ENCODE measurements at places on chromosomes 5 and 9.
A peak's percentile ranks its signal among the peaks of the same experiment; 100 is the strongest.

DNA sequence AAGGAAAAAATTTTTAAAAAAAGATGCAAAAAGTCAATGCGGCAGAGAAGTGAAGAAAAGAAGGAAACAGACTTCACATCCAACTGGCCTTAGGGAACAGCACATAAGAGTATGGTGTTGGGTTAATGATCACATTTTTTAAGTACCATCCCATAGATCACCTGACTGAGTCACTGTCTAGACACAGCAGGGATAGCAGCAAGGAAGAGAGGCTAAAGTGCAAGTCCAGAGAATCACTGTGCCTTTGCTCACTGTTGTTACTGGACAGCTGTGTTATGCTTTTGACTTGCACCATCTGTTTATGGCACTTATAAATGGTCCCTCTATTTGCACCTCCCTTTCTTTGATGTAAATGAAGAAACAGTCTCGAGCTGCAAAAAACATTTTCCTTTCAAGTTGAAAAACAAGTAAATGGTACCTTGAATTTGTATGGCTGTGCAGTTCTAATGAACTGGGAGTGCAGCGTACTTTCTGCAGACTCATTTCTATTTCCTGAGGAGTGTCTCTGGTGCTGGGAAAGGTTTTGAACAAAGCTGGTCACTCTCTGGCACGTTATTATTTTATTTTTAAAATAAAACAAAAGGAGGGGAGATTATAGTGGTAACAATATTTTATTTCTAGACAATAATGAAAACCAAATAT lies 84.2 kb downstream of the TRPM6 start:
- no peak for DNase-seq

GRCh38 chr9:129322641-129323375 lies 144.7 kb upstream of the IER5L start:
- no peak for DNase-seq

- DNase-seq, result no peak
These were observed 50.3 kb downstream of the GNAQ start for GRCh38 chr9:77981332-77981731.

DNA sequence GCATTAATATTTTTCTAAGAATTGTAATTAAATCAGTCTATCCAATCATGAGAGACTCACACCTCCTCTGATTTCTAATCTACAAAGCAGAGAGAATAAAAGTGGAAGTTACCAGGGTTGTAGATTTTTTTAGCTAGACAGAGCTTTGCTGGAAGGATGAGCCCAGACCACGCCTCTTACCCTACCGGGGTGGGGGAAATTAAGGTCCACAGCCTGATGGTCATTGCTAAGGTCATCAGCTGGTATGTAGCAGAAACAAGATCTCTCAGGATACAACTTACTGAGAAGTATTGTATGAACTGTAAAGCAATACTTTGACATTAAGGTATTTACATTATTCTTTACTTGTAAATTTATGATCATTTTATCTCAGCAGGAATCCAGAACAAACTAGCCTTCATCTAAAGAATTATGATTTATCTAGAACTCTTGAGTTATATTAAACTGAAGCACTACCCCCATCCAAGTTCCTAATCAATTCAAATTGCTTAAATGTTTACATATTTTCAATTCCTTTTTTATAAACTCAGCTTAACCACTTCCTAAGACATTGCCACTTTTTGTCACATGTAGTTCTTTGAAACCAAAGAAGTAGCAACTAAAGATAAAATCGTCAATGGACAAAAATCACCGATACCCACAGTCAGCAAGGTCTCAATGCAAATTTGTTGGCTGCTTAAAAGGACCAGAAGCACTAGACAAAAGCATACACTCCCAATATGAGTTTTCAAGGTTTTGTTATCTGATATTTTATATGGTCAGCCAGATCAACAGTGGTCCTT lies 225.8 kb upstream of the DAPK1 start:
- no peak for DNase-seq

DNA sequence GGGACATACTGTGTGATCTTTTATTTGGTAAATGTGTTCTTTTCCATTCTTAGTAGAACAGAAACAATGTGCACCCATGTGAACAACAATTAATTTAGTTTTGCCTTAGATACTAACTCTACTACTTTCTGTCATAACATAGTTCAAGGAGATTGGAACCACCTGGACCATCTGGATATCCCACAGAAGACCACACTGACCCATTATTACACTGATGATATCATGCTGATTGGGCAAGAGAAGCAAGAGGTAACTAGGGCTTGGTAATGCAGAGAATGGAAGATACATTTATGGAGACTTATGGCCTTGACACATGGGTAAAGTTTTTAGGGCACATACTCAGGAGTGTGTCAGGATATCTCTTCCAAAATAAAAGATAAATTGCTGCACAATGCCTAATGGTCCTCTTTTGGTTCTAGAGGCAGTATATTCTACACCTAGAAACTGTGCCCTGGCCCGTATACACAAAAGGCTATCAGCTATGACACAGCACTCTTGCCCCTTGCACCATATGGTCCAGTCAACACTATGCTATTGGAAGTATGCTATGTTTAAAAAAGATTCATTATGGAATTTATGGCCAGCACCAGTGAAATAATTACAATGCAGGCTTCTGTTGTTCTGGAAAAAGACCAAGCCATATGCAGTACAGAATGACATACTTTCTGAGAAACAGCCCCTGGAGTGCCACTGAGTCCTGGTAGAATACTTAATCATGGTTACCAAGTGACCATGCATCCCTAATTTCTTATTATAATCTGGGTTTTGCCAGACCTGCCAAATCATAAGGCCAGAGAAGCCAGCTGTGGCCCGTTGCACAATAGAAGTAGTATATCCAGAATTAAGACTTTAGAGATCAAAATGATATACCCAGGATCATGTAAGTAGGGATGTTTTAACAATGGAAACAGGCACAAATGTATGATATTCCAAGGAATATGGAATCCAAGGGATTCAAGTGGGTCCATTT lies 41.6 kb upstream of the MROH2B start:
- no peak for DNase-seq

GRCh38 chr9:37293664-37294524 lies 128.6 kb upstream of the GRHPR start:
- peak; percentile 68 for DNase-seq

GRCh38 chr5:151739939-151740335 lies 18.5 kb downstream of the ATOX1 start:
- DNase-seq, result no peak

GRCh38 chr5:113278976-113279375 lies 155.8 kb downstream of the TSSK1B start:
- no peak for DNase-seq

DNA sequence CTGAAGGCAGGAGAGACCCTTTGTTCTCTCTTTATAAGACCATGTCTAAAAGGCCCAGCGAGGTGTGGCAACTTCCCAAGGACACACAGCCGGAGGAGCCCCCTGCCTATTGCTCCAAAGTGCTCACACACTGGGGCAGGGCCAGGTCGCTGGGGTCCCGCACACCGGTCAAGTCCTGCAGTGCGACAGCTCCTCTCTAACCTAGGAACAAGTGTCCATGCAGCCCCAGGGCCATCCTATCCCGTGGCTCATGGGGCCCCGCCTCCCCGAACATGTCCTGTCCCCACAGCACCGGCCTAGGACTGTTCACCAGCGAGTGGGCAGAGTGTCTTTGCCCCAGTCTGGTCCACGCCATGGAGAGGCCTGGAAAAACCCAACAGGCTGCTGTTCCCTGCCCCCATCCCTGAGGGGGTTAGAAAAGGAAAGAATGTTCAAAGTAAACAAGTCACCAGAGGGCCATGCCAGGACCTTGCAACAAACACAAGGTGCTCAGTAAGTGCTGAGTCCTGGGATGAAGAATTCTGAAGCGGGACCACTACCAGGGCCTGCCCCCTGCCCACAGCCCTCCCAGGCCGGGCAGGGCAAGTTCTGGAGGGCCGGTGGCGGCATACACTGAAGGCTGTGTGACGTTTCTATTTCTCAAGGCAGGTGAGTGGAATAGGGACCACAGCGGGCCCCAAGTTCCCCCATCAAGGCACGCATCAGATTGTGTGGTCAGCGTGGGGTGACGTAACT lies 938 bp downstream of the NINJ1 start:
- DNase-seq, result no peak

DNA sequence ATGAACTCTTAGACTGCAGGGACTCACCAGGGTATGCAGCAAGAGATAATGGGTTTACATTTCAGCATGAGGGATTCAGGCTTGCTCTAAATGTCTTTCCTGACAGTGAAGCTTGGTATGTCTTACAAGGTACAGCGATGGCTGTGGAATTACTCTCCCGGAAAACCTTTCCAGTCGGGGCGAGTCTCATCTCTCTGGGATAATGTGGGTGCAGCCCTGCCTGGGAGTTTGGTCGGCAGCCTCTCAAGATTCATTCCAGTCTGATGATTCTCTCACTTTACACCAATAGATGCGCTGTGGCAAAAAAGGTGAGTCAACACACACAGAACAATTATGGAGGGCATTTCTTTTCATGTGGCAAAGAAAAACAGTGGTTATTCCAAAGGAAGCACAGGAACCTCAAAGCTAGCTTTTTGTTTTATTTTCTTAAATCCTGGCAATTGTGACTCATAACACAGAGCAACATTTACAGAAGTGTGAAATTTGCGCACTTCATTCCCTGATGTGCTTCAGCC lies 190.3 kb downstream of the DCP2 start:
- no peak for DNase-seq
